RPMI8226 (cell line): ENCODE measurements at places on chromosomes 5 and 9.

DNA sequence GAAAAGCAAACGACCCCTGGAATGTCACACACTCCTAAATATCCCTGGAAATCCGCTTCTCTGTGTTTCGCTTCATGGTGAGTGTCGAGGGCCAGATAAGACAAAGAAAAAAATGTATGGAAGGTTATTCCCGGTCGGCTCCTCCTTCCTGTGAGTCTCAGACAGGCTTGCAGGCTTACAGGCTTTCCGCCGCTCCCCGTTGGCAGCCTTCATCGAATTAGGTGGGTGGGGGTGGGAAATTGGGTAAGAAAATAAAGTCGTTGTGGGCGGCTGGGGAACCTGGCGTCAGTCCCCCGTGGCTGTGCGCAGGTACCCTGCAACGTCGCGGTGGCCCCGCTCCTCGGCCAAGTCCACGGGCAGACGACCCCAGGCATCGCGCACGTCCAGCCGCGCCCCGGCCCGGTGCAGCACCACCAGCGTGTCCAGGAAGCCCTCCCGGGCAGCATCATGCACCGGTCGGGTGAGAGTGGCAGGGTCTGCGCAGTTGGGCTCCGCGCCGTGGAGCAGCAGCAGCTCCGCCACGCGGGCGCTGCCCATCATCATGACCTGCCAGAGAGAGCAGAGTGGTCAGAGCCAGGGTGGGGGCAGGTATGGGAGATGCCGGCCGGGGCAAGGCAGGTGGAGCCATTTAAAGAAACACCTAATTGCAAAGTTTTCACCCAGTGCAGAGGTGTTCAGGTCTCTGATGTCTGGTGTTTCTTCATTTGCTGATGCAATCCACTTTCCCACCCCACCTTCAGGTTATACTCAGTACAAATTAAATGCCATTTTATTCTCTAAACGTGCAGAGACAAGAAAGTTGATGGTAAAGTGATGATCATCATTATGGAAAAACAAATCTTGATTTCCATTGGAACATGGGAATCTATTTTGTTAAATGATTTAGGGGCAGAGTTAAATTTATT is 3.2 kb downstream of the CDKN2B start:
- DNase-seq = no peak

- peak; percentile 8 for DNase-seq
These were observed 301.9 kb downstream of the CTNND2 start for GRCh38 chr5:11602298-11602697.

- no peak for DNase-seq
These were observed 26.5 kb upstream of the PCSK1 start for GRCh38 chr5:96459313-96460121.

GRCh38 chr5:142810743-142811290 is 40.6 kb downstream of the ARHGAP26 start:
- DNase-seq = no peak

DNA sequence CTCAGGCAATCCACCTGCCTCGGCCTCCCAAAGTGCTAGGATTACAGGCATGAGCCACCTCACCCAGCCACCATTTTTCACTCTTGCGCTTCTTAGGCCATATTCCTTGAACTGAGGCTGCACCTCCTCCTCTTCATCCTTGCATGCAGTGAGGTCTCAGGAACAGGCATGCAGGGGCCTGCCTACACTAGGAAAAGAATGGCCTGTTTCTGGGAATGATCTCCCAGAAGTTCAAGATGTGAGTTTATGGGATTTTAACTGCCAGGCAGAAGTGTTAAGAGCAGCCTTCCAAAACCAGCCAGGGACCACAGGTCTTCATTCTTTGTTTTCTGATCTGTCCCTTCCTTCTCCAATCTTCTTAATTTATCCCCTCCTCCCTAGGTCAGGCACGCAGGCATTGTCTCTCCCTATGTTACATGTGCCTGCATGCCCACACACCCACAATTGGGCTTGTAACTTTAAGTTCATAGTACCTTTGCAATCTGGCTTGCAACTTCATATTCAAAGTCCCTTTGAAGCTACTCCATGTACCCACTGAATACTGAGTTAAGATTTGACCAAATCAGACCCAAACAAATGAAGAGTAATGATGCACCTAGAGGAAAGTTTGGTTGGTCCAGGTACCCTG is 10.5 kb upstream of the HSPA4 start:
- DNase-seq = no peak

GRCh38 chr5:53481887-53482716 is 1.7 kb downstream of the FST start:
- peak; percentile 76 for DNase-seq

DNA sequence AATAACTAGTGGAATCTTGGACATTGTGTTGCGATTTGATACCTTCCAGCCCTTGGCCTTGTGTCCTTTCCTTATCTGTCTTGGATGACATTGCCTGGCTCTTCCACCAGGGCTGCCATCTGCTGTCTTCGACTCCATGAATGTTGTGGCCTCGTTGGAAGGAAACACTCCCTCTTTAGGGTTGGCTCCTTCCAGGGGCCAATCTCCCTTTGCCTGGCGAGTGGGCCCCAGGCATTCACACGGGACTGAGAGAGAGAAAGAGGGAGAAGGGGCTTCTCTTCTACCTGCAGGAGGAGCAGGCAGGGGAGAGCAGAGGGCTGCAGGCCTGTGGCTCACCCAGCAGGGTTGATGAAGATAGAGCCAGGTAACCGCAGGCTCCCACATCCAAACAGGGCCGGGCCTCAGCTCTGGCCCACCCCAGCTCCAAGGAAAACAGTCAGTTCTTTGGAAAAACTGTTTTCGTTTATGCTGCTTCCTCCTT is 31.3 kb downstream of the FGF1 start:
- DNase-seq = no peak

- DNase-seq = no peak
These were observed 30.7 kb downstream of the TNFSF15 start for GRCh38 chr9:114775121-114775520.

GRCh38 chr9:9560382-9561035 is 1052.3 kb downstream of the PTPRD start:
- DNase-seq = no peak

- DNase-seq = no peak
These were observed 113.8 kb upstream of the ZNF608 start for GRCh38 chr5:124860291-124860655.

GRCh38 chr5:98839469-98840383 is 66.3 kb downstream of the RGMB start:
- no peak for DNase-seq

GRCh38 chr5:157603333-157604190 is 28.0 kb upstream of the ADAM19 start:
- DNase-seq = no peak

DNA sequence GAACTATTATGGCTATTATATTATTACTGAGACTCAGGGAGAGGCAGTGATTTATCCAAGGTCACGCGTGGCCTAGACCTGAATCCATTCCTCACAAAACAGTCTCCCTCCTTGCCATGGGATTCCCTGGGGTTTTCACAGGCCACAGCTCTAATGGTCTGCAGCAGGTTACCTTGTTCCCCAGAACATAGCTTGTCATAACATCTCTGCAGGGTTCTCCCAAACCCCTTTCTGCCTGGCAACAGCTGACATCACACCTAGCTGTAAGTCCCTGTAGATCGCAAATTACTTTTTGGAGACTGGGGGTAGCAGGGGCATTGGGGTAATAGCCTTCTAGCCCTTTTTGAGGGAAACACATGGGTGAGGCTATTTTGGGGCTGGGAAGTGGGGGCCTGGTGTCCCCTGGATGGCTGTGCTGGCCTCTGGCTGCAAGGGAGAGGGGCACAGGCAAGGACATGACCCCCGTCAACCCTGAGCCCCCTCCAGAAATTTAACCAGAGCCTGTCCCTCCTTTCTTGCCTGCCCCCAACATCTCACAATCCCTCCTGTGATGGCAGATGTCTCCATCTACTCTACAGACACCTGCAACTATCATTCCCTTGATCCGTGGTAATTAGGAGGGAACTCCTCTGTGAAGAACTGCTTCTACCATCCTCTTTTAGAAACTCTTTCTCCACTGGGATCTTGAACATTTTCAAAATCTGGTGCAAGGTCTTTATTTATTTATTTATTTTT is 1.3 kb downstream of the CD74 start:
- peak; percentile 54 for DNase-seq

DNA sequence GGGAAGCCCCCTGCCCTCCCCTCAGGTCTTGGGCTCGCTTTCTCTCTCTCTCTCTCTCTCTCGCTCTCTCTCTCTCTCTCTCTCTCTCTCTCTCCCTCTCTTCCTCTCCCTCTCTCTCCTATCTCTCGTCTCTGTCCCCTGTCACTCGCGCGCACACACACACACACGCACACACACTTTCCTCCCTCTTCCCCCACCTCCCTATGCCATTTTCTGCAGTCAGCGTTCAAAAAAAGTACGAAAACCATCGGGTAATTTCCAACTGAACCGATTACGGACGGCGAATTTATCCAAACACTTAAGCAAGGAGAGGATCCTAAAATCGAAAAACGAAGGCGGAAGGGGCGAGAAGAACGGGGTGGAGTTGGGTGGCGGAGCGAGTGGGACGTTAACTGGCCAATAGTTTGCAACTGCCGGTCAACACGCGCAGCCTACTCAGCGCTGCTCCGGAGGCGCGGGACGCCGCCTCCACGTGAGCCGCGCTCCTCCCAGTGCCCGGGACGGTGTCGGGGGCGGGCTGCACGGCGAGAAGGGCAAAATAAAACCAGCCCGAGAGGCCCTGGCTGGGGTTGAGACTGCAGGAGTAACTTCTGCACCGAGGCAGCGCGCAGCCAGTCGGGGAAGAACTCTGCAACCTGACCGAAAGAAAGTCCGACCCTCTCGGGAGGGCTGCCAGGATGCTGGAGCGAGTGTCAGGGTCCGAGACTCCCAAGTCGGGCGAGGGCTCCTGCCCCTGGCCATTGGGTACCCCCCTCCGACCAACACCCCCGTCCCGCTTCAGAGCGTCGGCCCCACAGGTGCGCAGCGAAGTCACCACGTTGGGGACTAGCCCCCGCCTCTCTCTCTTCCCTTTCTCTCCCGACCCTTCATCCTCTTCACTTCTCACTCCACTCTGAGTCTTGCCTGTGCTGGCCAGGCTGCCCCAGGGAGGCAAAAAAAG is 24.9 kb upstream of the ELAVL2 start:
- no peak for DNase-seq

DNA sequence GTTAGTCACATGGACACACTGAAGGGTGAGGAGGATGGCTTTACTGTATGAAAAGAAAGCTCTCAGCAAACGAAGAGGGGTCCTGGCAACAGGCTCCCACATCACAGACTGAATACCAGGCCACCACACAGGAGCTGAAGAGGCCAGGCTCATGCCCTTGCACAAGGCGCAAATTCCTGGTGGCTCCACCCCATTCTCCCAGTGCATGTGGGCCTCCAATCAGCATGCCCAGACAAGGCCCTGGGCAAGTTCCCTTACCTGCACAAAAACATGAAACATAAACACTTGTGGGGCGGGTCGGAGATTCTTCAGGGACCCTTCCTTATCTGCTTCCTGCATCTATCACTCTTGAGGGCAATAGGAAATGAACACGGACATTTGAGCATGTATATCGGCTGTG is 935.8 kb upstream of the EDIL3 start:
- DNase-seq = no peak

GRCh38 chr5:56641635-56642260 is 173.6 kb upstream of the MAP3K1 start:
- DNase-seq = no peak

GRCh38 chr9:118446943-118447639 is 742.9 kb downstream of the TLR4 start:
- no peak for DNase-seq

DNA sequence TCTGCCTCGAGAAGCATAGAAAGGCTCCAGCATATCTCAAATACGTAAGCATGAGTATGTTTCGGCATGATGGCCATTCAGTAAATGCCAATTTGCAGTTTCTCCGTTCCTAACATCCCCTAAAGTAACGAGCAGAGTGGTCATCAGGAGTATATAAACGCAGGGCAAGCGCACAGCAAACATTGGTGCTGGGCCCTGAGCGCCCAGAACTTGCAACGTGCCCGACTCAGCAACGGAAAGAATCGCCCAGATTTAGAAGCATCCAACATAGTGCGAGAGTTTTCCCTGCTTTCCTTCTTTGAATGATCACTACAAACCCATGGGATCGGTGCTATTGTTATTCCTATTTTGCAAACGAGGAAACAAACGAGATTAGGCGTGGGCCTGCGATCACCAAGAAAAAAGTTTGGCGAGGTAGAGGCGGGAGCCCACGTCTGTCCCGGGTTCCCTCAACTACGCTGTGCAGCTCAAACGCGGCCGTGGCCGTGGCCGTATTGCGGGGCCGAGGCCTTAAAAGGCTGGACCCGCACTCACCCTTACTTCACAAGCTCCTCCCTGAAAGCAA is 505 bp downstream of the RPS14 start:
- DNase-seq = no peak

- no peak for DNase-seq
These were observed 430.8 kb upstream of the TNC start for GRCh38 chr9:115548609-115549260.

DNA sequence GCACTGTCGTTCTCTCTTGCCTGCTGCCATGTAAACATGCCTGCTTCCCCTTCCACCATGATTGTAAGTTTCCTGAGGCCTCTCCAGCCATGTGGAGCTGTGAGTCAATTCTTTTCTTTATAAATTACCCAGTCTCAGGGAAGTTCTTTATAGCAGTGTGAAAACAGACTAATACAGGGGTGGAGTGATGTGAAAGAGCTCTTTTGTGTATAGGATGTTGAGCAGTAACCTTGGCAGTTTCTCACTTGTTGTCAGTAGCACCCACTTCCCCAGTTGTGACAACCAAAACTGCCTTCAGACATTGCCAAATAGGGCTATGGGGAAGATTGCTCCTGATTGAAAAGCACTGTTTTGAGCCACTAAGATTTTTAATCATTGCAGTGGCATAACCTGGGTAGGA is 552.2 kb upstream of the ZNF462 start:
- DNase-seq = no peak

GRCh38 chr5:140005145-140005591 is 37.9 kb downstream of the NRG2 start:
- no peak for DNase-seq

DNA sequence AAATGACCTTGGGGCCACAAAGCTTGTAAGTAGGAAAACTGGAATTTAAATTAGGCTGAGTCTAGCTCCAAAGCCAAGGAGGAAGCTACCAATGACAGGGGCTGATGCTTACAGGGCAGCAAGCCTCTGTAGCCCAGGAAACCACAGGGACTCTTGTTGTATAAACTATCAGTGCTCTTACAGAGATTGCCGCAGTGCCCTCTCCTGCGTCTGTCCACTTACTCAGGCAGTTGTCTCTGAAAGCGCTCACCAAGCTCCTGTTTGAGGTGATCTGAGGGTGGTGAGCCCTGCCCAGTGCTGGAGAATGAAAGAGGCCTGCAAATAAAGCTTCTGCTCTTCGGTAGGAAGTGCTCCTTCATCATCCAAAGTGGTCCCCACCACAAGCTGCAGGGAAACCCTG is 498.8 kb downstream of the ARHGEF28 start:
- no peak for DNase-seq

GRCh38 chr5:135040333-135041144 is 6.5 kb upstream of the PITX1 start:
- no peak for DNase-seq

DNA sequence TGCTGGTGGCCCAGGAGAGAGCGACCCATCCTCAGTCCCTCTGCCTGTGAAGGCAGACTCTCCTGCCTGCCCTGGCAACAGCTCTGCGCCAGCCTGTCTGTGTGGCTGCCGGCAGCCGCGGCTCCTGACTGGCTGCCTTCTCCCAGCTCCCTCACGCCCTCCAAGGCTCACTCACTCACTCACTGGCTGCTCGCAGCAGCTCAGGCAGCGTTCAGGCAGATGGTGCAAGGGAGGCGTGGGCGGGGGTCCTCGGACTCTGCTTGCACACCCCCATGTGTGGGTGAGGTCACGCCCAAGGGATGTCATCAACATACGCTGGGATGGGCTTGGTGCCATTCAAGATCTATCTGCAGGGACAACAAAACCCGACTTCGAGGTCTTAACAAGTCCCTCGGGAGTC is 66.7 kb downstream of the DAB2IP start:
- no peak for DNase-seq

- DNase-seq = no peak
These were observed 76.8 kb upstream of the SIMC1 start for GRCh38 chr5:176161431-176161830.
